ENCODE measurements at places on chromosomes 2 and 18.

GRCh38 chr2:217099561-217099960 is 239.7 kb upstream of the TNP1 start:
- no peak for DNase-seq

DNA sequence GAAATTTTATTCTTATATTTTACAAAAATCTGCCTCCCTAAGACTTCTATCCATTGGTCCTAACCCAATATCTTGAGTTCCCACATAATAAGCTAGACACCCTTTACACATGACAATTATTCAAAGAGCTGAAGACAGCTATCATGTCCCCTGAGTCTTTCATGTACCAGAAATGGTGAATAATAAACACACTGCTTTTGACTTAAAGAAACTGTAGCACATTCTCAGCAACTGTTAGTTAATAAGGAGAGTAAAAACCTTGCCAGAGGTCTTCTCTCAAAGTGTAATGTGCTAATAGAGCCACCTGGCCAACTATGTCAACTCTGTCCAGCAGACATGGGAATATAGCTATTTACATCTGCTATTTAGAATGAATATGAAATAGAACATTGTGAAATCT is 109.7 kb upstream of the ARL5A start:
- DNase-seq: no peak

DNA sequence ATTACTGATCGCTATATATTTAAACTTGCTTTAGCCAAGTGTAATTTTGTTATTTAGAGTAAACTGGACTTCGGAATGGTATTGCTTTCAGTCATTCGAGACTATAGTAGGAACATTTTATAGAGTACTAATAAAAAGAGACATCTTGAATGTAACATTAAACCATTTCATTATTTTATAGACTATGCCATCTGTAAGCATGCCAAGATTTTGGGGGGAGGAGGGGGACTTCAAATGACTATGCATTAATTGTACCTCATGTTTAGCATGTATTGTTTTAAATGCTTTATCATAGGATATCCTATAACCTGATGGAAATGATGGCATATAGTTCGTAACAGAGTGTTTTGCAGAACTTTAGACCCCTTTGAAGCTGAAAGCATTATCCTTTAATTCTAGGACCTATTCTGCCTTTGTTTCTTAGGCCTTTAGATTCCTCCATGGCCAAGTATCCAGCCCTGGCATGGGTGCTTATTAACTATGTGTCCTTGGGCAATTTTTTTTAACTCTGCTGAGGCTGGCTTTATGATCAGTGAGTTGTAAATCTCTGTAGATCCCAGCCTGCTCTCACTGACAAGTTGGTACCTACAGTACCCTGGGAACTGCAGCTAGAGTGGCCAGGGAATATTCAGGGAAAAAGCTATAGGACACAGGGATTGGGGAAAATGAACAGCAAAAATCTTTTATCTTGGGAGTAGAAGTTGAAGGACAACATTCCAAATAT is 93.4 kb downstream of the PARD3B start:
- DNase-seq: no peak

DNA sequence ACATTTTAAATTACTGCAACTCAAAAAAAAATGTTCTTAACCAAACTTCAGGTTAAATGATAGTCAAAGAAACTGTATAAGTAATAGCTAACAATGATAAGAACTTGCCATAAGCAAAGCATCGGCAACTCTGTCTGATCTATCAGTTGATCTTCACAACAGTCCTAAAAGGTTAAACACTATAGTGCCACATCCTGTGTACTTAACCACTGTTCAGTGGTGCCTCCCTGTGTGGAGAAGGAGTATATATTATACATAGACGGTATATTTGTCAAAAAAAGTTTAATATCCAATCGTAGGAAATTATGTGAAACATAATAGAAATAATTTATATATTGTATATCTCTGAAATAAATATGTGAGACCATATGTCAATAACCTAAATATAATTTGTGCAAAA is 13.0 kb downstream of the DTNA start:
- DNase-seq: no peak

GRCh38 chr2:215900203-215900611 is 113.1 kb downstream of the MREG start:
- DNase-seq: no peak

GRCh38 chr2:48525269-48525943 is 4.5 kb upstream of the STON1 start:
- DNase-seq: no peak

GRCh38 chr2:145725876-145726275 is 1206.0 kb upstream of the ZEB2 start:
- no peak for DNase-seq

DNA sequence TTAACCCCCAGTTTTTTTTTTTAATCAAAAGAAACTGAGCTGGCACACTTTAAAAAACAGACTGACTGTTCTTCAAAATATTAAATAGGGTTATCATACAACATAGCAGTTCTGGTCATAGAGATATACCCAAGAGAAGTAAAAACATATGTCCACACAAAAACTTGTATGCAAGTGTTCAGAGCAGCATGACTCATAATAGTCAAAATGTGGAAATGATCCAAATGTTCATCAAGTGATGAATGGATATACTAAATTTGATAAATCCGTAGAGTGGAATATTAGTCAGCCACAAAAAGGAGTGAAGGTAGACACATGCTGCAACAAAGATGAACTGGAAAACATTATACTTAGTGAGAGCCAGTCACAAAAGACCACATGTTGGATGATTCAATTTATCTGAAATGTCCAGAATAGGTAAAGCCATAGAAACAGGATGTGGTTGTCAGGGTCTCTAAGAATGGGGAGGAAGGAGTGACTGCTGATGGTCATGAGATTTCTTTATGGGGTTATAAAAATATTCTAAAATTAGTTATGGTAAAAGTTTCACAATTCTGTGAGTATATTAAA is 5.1 kb downstream of the SMIM21 start:
- no peak for DNase-seq

- no peak for DNase-seq
Measured at GRCh38 chr18:80239830-80240229, 7.5 kb downstream of the PARD6G start.

DNA sequence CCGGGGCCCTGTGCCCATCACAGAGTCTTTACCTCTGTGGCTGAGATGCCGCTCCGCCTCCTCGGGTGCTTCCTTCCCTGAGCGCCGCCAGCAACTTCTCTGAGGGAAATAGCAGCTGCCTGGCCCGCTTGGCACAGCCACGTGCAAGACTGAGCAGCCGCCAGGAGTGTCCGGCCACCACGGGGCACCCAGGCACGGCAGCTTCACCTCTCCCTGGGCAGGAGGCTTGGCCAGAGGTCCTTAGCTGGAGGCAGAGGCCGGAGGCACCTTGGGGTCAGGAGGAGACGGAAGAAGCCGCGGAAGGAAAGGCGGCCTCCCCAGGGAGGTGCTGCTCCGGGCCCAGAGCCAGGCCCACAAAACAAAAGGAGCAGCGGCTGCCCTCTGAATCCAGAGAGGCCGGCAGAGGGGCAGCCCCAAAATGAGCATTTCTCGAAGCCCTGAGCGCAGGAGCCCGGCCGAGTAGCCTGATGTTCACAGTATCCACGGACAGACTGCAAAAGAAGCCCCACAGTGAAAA is 6.0 kb upstream of the LIMS2 start:
- DNase-seq: no peak

DNA sequence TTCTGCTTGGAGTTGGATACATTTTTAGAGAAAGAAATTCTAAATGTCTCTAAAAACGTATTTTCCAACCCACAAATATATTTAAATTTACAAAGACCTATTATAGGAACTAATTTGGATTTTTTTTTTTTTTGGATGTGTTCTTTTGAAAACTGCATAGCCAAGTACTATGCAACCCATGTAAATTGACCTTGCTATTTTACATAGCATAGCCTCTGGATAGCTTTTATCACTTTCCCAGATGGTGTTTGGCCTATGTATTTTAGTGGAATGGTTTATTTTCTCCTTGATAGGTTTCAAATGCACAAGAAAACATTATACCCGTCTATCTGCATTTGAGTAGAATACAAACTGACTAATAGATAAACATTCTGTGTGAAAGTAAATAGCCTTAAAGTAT is 130.0 kb downstream of the FIGN start:
- no peak for DNase-seq

DNA sequence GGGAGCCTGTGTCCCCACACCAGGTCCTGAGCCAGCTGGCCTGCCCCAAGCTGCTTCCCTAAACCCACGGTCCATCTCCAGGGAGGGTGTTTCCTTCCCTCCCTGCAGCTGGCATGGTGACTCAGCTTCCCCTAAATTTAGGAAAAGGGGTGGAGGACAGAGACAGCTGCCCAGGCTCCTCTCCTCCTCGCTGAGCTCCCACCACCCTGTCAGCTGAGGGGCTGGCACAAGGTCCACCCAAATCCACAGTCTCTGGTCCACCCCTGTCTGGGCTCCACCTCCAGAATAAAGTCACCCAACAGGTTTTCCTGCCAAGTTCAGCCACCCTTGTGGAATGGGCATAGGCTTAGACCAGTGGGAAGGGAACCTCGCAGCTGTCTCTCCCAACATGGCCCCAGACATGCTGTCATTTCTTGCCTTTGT is 156.5 kb downstream of the TNS1 start:
- DNase-seq: no peak

- no peak for DNase-seq
Measured at GRCh38 chr2:286035-286434, 1.9 kb downstream of the ALKAL2 start.

DNA sequence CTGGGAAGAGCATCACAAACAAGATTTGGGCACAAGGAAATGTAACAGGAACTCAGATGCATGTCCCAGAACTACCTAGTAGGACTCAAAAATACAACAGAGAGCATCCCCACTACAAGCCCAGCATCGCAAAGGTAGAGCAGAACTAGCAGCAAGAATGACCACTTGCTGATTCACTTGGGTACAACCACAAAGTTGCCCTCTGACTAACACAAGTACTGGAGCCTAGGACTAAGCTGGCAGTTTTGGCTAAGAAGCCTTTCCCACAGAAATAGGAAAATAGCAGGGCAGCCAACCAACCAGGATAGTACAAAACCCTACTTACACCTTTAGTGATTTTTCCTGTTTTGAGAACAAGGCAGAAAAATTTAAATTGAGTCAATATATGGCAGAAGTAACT is 193.8 kb downstream of the PAX3 start:
- no peak for DNase-seq
